ENCODE measurements at places on chromosomes 4 and X. TPM values are rescaled to one million over a fixed set of nuclear protein-coding genes. Genes with fewer than 3 reads are reported as not detected.

KCTD8 gene
- 0.22 TPM for total RNA-seq

LPAR4 gene
- 1.2 TPM for total RNA-seq

SHOX gene
- total RNA-seq: not detected

STOX2 gene
- 0.22 TPM for total RNA-seq

CENPVL2 gene
- total RNA-seq: not detected

SPANXA2 gene
- total RNA-seq: not detected

GRIA2 gene
- 0.27 TPM for total RNA-seq

PCDH18 gene
- total RNA-seq: 0.27 TPM

SCML2 gene
- 4.4 TPM for total RNA-seq

MMRN1 gene
- total RNA-seq: 1,074 TPM

IL13RA1 gene
- 57.3 TPM for total RNA-seq

PDCL2 gene
- total RNA-seq: not detected

FHL1 gene
- total RNA-seq: 43.4 TPM

VBP1 gene
- total RNA-seq: 103 TPM

DGKQ gene
- 14.8 TPM for total RNA-seq

SCML1 gene
- 16.4 TPM for total RNA-seq

PLAC1 gene
- total RNA-seq: 1.6 TPM

FGFR3 gene
- total RNA-seq: 0.29 TPM

PTPN13 gene
- total RNA-seq: 7.2 TPM

DGAT2L6 gene
- not detected for total RNA-seq

CDKN2AIP gene
- 18.6 TPM for total RNA-seq

ZNF630 gene
- total RNA-seq: 0.50 TPM

ACE2 gene
- total RNA-seq: not detected

XKRX gene
- 0.29 TPM for total RNA-seq

ZCCHC12 gene
- not detected for total RNA-seq

MSX1 gene
- total RNA-seq: 5.5 TPM

STBD1 gene
- total RNA-seq: 2.9 TPM

GAGE12F gene
- not detected for total RNA-seq

SEC31A gene
- 364 TPM for total RNA-seq

APELA gene
- total RNA-seq: not detected

TBX22 gene
- total RNA-seq: not detected

FGF16 gene
- 6.7 TPM for total RNA-seq

TSPAN7 gene
- total RNA-seq: 12.0 TPM

APLN gene
- total RNA-seq: 170 TPM

GRIA3 gene
- 0.07 TPM for total RNA-seq

DAPP1 gene
- total RNA-seq: not detected

HSFX4 gene
- not detected for total RNA-seq

ZNF157 gene
- total RNA-seq: under 0.01 TPM

EMCN gene
- total RNA-seq: 94.7 TPM

GPR34 gene
- not detected for total RNA-seq

SAP30 gene
- total RNA-seq: 31.3 TPM

NXT2 gene
- 11.3 TPM for total RNA-seq

HELT gene
- total RNA-seq: not detected

PF4V1 gene
- not detected for total RNA-seq

CYSLTR1 gene
- total RNA-seq: not detected

F8A3 gene
- total RNA-seq: 0.93 TPM

F8A2 gene
- total RNA-seq: not detected

NIPAL1 gene
- total RNA-seq: 0.80 TPM

PTTG2 gene
- not detected for total RNA-seq

CT45A3 gene
- total RNA-seq: not detected

ACOT9 gene
- 185 TPM for total RNA-seq

GAGE1 gene
- total RNA-seq: not detected

S100G gene
- total RNA-seq: not detected

Measured in thoracic aorta endothelial cell (primary cell).